Stimulated activated CD8-positive, alpha-beta memory T cell treated with anti-CD3 and anti-CD28 coated beads, Interleukin-7, amount 100 ng/mL, for 1 hour (primary cell): ENCODE measurements at places on chromosomes 13 and 19.

DNA sequence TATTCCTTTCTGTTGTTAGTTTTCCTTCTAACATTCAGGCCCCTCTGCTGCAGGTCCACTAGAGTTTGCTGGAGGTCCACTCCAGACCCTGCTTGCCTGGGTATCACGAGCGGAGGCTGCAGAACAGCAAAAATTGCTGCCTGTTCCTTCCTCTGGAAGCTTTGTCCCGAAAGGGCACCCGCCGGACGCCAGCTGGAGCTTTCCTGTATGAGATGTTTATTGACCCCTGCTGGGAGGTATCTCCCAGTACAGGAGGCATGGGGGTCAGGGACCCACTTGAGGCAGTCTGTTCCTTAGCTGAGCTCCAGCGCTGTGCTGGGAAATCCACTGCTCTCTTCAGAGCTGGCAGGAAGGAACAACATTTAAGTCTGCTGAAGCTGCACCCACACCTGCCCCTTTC is 259.1 kb downstream of the SLC7A1 start:
- no peak for DNase-seq

DNA sequence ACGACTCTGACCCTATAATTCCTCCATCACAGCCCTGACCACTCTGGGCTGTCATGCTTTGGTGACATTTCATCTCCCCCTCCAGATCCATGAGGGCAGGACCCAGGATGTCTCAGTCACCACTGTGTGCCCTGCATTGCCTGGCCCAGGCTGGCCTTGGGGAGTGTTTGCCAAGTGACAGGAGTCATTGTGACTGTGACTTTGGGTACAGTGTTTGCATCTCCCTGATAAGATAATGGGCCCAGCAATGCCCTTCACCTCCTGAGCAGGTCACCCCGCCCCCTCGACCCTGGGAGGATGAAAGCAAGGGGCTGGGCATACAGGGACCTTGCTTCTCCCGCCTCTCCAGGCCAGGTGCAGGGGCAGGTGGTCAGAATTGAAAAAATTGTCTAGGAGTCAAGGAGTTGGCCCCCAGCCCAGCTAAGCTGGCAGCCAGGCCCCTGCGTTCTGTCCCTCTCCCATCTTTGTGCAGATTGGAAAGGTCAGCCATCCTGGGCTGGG is 5.9 kb upstream of the ATP4A start:
- no peak for DNase-seq

GRCh38 chr19:16867211-16867610 is 21.6 kb upstream of the F2RL3 start:
- no peak for DNase-seq

- no peak for DNase-seq
These were observed 615 bp upstream of the PSMC4 start for GRCh38 chr19:39970425-39970674.

DNA sequence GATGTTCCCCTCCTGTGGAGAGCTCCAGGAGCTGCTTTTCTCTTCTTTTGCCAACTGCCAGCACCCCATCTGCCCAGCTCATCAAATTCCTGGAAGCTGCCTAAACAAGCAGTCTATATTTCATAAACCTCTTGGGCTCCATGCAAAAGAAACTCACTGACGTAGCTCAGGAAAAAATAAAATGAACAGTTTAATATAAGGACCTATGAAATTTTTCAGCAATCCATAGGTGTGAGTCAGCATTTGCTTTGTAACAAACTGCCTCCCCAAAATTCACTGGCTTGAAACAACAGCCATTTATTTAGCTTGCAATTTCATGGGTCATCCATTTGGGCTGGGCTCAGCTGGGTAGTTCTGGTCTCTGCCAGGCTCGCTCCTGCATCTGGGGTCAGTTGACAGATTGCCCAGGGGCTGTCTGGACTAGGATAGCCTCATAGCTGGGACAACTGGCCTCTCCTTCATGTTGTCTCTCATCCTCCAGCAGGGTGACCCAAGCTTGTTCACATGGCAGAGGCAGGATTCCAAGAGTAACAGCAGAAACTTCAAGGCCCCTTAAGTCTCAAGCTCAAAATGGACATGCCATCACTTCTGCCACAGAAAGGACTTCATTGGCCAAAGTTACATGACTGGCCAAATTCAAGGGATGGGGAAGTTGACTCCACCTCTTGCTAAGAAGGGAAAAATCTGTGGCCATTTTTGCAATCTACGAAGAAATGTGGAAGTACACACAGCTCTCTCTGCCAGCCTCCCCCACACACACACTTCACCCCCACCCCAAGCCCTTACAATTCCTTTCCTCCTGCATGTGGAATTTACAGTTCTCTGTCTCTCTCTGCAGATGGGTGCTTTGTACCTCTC is 7.9 kb upstream of the PVR start:
- DNase-seq = no peak

DNA sequence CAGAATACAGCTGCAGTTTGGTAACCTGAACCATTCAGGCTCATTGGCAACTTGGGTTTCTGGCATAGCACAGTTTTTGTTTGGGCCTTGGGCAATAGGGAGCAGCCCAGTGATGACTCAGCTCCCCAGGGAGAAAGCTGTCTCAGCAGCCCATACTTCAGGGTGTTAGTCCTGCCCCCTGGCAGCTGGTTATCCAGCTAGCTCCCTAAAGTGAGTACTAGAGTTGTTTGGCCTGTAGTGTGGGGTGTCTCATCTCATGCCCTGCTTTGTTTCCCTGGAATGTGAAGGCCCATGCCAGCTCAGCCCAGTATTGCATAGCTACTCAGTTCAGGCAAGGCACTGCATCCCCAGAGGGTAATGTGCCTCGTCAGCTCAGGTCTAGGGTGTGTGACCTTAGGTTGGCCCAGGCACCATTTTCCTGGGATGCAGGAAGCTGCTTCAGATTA is 18.2 kb upstream of the ZNF543 start:
- no peak for DNase-seq

- no peak for DNase-seq
These were observed 91.8 kb downstream of the COL4A2 start for GRCh38 chr13:110398564-110399507.

GRCh38 chr19:27805848-27806247 is 1407.1 kb downstream of the UQCRFS1 start:
- DNase-seq = no peak

DNA sequence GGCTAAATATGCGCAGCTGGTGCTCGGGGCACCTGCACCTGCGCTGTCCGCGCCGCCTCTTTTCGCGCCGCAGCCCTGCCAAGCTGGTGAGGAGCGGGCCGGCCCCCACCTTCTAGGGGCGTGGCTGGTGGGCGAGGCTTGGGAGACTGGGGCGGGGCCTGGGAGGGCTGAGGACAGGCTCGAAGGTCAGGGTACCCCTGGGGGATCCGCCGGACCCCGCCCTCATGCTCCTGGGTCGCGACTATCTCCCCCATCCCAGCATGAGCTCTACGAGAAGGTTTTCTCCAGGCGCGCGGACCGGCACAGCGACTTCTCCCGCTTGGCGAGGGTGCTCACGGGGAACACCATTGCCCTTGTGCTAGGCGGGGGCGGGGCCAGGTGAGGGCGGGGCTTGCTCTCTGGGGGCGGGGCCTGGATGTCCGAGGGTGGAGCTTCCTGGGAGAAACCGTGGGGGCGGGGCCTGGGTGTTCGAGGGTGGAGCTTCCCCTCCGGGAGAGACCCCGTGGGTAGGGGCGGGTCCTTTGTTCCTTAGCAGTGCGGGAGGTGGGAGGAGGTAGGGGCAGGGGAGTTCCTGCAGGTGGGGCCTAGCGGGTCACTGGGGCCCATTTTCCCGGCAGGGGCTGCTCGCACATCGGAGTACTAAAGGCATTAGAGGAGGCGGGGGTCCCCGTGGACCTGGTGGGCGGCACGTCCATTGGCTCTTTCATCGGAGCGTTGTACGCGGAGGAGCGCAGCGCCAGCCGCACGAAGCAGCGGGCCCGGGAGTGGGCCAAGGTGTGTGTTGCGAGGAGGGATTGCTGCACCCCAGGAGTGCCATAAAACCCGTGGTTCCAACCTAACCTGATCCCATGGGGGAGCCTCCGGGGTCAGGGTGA is 19.7 kb downstream of the PNPLA6 start:
- DNase-seq = no peak

DNA sequence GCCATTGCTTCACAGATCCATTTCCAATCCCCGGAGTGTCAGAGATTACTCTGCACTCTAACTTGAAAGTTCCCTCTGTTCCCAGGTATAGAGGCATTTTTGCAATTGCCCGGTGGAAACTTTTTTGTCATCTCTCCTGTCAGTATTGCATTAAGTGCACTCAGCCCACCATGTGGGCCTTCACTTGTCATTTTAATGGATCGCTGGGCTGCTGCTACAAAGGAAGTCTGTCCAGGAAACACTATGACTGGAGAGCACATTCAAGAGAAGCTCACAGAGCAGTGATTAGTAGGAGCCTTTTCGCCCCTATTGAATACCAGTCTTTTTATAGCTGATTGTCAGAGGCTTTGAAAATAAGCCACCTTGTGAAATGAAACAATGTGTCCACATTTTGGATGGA is 180.9 kb downstream of the B3GLCT start:
- DNase-seq = no peak

GRCh38 chr13:20174656-20175405 is 14.0 kb upstream of the GJA3 start:
- no peak for DNase-seq

DNA sequence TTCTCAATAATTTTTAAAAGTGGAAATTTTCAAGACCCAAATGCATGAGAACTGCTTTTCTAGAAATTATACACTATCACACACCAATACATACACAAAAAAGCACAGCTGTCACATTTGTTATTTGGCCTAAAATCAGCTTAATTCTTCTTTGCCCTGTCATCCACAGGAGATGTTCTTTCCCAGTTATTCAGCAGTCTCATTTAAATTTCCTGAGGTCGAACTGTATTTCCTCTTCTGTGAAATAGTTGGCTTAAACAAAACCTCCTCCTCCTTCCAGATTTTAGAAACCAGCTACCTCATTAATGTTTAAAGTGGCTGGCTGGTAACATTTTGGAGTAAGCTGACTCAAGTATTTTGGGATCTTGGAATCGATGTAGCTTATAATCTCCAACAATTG is 39.1 kb downstream of the SMAD9 start:
- no peak for DNase-seq

GRCh38 chr13:111947876-111948275 is 119.1 kb upstream of the SOX1 start:
- no peak for DNase-seq

DNA sequence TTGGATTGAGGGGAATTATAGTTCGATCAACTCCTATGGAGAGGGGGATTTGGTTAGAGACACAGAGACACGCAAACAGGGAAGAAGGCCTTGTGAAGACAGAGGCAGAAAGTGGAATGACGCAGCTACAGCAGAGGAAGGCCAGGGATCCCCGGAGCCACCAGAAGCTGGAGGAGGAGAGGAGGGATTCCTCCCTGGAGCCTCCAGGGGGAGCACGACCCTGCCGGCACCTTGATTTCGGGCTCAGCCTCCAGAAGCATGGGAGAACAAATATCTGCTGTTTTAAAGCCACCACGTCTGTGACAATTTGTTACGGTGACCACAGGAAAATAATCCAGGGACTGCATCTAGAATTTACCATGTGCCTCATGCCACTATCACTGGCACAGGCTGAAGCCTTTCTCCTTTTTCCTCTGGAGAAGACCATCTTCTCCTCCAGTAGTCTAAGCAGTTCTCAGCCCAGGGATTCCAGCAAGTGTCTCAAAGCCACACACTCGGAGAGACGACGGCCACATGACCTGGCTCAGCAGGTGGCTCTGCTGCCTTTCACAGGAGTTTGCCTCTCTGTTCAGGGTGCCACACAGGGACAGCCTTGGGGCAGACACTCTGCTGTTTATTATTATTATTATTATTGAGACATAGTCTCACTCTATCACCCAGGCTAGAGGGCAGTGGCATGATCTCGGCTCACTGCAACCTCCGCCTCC is 39.9 kb upstream of the CCNE1 start:
- no peak for DNase-seq

DNA sequence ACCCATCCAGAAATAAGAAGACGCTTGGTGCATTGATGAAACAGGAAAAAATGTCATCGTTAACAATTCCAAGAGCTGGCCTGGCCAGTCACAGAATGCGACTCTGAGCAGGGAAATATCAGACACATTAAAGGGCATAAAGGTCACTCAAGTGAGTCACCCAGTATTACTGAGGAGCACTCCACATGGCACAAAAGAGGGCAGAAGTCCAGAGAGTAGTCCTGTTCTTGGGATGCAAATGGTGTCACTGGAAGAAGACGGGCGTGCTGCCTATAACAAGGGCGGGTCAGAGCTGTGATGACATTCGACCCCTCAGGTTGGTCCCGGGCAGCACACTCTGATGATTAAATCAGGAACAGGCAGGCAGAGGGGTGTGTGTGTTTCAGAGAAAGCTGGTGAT is 720.3 kb downstream of the UQCRFS1 start:
- DNase-seq = no peak

DNA sequence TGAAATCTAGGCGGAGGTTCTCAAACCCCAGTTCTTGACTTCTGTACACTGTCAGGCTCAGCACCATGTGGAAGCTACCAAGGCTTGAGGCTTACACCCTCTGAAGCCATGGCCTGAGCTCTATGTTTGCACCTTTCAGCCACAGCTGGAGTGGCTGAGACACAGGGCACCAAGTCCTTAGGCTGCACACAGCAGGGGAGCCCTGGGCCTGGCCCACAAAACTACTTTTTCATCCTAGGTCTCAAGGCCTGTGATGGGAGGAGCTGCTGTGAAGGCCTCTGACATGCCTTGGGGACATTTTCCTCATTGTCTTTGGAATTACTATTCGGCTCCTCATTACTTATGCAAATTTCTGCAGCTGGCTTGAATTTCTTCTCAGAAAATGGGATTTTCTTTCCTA is 503.2 kb upstream of the PCDH20 start:
- DNase-seq = no peak

DNA sequence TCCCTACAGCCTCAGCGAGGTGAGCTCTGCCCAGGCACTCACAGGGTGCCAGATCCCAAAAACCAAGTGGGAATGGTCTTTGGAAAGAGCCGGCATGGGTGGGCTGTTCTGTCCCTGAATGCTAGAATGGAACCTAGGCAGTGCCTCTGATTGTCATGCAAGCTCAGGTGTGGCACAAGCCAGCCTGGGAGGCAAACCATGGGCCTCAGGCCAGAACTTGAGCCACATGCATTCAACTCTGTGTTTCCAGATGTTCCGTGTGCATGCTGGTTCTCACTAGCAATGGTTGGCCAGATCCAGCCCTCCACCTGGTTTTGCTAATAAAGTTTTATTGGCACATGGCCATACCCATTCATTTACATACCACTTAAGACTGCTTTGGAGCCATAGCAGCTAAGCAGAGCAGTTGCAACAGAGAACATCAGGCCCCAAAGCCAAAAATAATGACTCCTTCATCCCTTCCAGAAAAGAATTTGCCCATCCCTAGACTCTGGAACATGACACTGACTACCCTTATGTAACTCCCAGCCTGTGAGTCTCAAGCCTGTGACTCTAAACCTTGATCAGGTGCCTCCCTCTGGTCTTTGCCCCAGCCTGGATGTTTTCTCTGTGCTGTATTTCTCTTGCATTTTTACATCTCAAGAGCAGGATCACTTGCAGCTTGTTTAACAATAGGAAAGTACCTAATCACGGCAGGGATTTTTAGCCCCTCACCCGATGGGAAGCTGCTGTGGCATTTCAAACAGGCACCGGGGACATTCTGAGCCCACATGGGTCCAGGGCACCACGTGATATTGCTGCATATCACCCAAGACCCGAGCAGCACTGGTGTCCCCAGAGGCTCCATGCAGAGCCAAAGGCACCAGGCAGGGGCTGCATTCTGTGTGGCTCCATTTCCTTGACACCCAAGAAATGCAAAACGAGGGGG is 55.4 kb upstream of the USE1 start:
- DNase-seq = no peak
